COR-L47 (cell line): ENCODE measurements at places on chromosomes 1 and 21.

GRCh38 chr1:119453021-119453420, 38.1 kb downstream of the HSD3B2 start:
- no peak for DNase-seq

GRCh38 chr1:234884701-234885100, 243.9 kb downstream of the TOMM20 start:
- no peak for DNase-seq

GRCh38 chr1:235595079-235595478, 54.5 kb downstream of the GNG4 start:
- DNase-seq, result no peak

GRCh38 chr21:10463156-10463555, 58.2 kb upstream of the TPTE start:
- no peak for DNase-seq
